Suppressor macrophage treated with lipopolysaccharide for 1 hour (primary cell): ENCODE measurements at places on chromosomes 11 and 22.

- no peak for DNase-seq
These were observed 1.1 kb downstream of the GLYAT start for GRCh38 chr11:58730507-58731089.

- DNase-seq: peak; percentile 64
These were observed 20.0 kb downstream of the TRMU start for GRCh38 chr22:46355369-46355995.

DNA sequence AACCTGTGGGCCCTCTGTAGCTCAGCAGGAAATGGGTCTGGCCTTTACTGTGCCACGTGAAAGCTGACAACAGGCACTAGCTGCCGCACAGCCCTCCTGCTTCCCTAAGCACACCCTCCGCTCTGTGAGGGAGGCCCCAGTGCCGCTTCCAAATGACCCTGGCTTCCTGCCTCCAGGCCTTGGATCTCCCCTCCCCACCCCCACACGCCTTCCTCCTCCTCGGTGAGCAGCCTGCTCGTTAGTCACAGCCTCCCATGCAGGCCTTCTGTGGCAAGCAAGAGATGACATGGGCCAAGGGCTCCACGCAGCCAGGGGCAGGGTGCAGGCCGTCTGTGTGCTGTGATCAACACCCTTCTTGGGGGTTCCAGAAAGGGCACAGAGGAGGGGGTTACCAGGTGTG lies 15.3 kb upstream of the RASL10A start:
- no peak for DNase-seq

DNA sequence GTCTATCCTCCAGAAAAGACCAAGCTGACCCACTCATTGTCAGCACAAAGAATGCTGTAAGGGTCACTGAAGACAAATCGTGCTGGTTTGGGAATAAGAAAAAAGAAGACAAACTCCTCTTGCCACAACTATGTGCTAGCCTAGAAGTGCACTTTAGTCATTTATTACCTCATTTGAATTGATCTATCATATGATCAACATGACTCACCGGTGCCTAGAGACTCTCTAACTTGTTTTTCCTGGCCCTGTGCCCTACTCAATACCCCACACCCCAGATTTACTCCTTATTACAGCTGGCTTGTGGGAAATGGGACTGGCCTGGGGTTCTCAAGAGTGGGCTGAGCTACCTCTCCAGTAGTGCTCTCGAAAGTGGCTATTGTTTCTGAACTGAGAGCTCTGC lies 35.9 kb upstream of the HORMAD2 start:
- DNase-seq: peak; percentile 60

- peak; percentile 45 for DNase-seq
These were observed 21.2 kb upstream of the RPS13 start for GRCh38 chr11:17098658-17099057.

- DNase-seq: peak; percentile 67
These were observed 1.7 kb upstream of the TXNRD2 start for GRCh38 chr22:19943082-19944026.

- DNase-seq: no peak
These were observed 333.8 kb upstream of the CHORDC1 start for GRCh38 chr11:90556606-90557005.
